ENCODE measurements at places on chromosomes 11 and 22.
A peak's percentile ranks its signal among the peaks of the same experiment; 100 is the strongest.

GRCh38 chr22:32602154-32602553 is 127.5 kb downstream of the FBXO7 start:
- DNase-seq: no peak

DNA sequence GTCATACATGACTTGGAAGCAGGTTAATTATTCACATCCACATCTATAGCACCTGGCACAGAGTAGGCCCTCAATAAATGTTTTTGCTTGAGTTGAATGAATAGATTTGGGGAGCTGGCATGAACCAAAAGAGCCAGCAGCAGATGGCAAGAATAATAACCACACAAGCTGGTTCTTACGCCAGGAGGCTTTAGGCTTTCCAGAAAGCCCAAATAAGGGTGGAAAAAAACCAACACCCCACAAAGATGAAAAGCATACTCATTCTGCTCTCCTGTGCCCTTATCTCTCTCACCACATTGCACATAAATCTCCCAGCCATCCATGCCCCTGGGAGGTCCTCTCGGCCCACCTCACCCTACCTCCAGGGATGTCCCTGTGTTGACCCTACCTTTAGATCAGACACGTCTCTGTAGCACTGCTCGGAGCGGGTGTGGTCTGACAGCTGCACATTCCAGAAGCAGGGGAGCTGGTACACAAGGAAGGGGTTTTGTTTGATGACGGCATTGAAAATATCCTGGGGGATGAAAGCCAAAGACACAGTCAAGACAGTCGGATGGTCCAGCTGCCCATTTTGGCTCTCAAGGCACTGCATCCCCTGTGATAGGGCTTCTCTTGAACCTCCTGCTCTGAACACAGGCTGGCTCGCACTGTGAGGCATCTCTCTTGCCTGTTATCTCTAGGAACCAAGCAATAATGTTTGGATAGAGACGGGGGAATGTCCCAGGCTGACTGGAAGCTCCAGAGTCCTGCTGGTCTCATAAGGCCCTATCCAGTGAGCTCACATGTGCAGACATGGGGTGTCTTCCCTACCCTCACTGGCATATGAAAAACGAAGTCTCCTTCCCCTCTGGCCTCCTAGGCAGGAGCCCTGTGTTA is 323.6 kb upstream of the SYN3 start:
- DNase-seq: no peak

GRCh38 chr11:44621140-44621681 is 55.7 kb downstream of the CD82 start:
- peak; percentile 57 for DNase-seq

GRCh38 chr11:130001461-130002351 is 929 bp downstream of the PRDM10 start:
- DNase-seq: peak; percentile 38

DNA sequence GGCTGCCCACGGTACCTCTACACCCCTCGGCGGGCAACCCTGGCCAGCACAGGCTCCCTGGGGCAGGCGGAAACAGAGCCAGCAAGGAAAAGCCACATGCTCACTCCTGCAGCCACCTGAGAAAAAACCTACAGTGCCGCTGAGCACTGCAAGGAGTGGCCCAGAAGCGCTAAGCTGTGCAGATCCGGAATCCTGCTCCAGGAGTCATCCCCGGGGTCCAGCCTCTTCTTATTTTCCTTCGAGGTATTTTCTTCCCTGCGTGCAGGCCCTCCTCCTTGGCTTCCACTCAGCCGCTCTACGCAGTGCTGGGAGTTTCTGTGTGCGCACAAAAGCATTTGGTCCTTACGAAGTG is 81.0 kb downstream of the TRMU start:
- no peak for DNase-seq

- DNase-seq: no peak
Observed at GRCh38 chr11:102006835-102007566, 40.2 kb upstream of the CFAP300 start.

GRCh38 chr22:48782326-48782725 is 1045.3 kb downstream of the BRD1 start:
- DNase-seq: no peak

DNA sequence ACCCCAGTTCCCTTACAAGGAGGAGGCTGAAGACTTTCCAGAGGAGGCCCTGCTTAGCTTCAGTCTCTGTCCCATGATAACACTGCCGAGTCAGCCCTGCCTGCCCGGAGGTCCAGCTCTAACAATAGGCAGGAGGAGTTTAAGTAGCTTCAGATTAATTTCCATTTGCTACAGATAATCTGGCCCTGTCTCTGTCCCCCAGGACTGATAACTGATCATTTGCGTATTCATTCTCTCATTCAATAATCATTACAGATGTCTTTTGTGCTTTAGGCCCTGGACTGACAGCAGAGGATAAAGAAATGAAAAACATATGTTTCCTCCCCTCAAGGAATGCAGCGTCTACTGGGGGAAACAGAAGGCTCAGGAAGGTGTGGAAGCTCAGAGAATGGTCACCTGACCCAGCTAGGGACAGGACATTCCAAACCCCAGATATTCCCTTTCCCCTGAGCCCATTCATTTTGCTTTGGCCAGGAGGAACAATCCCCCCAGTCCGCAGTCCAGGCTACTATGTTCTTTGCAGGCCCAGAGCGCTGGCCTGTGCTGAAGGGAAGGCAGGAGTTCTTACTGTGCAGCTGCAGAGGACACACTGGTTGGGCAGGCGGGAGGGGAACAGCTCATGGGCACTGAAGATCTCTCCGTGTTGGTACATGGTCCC is 20.8 kb downstream of the CHRDL2 start:
- DNase-seq: no peak

- no peak for DNase-seq
Observed at GRCh38 chr11:126519764-126520734, 164.6 kb downstream of the ST3GAL4 start.

DNA sequence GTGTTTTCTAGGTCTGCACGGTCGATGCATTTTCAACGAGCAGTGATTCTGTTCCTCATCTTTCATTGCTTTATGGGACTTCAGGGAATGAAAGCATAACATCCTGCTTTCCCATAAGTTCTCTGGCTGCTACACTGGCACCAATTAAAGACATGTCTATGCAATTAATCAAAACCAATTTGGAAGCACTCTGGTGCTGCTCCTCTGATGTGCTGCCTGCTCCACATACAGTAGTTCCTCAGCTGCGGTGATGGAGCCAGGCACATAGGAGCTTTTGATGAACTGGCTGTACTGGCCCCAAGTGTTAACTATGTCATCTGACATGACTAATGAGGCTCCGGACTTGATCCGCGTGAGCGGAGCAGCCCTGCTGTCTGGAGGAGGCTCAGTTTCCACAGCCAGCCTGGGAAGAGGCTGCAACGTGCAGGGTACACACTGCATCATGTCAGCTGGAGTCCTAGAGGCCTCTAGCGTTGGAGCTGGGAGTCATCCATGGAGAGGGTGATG is 29.8 kb downstream of the GVQW3 start:
- peak; percentile 29 for DNase-seq

GRCh38 chr11:126104420-126104819 is 41.8 kb upstream of the CDON start:
- DNase-seq: no peak

DNA sequence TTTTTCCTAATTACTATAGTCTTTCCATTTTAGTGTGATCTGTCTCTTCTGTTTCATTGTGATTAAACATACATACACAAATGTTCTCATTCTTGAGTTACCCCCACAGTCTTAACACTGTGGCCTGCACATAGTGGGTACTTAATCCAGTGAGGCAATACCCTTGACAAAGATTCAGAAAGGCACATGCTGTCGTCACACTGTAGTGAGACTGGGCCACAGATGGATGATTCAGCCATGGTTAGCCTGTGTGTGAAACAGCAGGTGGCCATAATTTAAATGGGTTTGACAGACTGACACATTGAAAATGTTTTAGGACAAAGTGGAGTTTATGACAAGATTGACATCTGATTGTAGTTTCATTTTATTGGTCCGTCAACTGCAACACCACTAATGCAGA is 313.1 kb downstream of the C11orf87 start:
- DNase-seq: no peak

- DNase-seq: no peak
Observed at GRCh38 chr11:94884376-94884775, 89.0 kb downstream of the CWC15 start.

- DNase-seq: no peak
Observed at GRCh38 chr11:117471776-117472175, 144.1 kb downstream of the CEP164 start.

DNA sequence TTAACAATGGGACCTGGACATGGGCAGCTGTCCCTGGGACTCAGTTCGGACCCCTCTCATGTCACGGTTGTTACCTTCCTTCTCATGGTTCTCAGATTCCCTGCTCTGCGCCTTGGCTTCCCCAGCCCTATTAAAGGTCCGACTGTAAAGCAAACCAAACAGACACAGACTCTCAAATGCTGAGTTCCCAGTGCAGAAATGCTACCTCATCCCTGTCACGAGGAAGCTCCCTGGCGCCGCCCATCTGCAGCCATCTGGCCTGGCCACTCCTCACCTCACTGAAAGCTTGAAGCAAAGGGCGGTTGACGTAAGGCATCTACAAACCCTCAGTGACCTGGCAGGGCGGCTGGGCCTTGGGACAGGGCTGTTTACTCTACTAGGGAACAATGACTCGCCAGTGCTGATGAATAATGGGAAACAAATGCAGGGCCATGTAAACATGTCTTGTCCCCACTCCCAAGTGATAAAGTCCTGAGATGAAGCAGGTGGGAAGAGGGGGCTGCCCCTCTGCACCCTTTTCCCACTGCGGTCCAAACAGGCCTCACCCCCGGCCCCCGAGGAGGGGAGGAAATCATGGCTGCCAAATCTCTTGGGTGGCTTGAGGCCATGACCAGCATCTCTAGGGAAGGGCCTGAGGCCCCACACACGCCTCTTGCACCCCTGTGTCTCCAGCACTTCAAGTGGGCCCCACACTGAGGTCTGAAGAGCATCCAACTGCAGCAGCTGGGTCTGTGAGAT is 49.3 kb downstream of the SCUBE1 start:
- no peak for DNase-seq

GRCh38 chr11:93542811-93543229 is 371 bp downstream of the SMCO4 start:
- DNase-seq: no peak

DNA sequence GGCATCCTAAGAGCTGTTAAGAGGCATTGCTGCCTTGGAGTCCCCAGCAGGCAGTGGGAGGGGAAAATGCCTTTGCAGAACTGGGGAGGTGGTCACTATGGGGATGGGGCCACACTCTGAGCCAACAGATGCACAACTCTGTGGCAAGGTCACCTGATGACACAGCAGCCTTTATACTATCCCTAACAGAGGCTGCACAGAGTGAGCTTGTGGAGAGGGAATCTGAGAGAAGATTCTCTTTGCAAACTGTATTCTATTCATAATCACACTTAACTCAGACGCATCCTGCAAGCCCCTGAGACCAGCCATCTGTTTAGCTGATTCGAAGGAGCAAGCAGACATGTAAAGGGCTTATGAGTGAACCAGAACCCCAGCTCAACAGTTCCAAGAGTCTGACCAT is 49.0 kb upstream of the TTC12 start:
- no peak for DNase-seq

DNA sequence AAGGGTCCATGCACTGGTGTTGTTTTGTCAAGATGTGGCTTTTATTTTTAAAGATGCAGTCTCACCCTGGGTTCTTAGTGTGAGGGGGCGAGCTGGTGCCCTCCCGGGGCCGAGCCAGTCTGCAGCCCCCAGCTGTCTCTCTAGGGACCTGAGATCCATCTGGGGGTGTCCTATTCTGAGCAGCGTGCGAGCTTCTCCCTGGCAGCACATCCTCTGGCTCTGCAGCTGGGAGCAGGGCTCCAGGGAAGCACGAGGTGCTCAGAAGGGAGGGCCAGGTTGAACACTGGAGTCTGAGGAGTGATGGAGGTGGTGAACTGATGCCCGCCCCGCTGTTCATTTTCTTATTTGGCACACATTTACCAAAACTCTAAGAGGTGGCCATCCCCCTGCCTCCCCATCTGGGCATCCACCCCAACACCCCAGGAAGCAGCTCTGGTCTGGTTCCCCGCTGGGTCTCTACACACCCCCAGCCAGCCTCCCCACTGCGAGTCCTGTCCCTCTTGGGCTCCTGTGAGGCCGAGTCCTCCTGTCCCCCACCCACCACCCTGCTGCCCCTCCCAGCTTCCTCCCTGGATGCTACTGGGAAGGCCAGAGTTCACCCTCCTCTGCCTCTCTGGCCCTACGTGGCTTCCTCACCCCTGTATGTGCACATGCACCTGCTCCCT is 956.4 kb downstream of the BRD1 start:
- no peak for DNase-seq

DNA sequence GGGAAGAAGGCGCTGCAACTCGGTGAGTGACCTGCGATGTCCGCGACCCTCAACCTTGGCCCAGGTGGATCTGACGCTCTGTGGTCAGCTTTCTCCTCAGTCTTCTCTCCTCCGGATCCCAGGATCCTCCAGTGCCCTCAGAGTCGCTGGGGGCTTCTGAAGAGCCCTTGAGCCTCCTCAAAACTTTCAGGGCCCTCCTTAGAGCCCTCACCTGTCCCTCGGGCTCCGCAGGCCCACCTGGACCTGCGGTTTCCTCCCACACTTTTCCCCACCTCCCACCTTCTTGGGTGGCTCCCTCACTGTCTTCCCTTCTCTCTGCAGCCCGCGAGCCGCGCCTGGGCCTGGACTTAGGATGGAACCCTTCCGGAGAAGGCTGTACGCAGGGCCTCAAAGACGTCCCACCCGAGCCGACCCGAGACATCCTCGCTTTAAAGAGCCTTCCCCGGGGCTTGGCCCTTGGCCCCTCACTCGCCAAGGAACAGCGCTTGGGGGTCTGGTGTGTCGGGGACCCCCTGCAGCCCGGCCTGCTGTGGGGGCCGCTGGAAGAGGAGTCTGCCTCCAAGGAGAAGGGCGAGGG is 335 bp downstream of the ZNF408 start:
- no peak for DNase-seq

DNA sequence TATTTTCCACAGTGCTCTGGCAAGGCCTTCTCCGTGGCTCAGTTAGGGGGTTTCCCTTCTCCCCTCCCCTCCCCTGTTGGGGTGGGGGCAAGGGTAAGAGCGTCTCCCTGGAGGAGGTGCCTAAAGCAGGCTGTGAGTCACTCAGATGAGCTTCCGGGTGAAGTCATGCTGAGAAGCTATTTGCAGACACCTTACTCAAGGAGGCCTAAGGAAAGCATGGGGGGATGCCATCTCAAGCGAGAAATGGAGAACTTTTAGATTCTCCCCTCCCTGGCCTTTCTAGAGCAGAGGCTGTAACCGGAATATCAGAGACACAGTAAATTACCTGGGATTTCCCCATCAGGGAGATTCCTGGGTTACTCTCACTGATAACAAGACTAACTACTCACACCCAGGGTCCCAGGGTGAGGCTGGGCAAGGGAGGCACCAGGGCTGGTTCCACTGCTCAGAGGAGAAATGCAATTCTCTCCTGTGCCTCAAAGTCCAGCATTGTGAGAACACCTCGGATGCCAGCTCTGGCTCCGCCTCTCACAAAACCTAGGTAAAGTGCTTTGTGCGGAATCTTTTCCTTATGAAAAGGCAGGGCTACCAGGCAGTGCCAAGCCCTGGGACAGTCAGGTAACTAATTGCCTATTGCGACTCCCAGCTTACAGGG is 123.6 kb downstream of the ABTB2 start:
- DNase-seq: no peak

GRCh38 chr11:45860764-45861510 is 13.7 kb downstream of the CRY2 start:
- no peak for DNase-seq

GRCh38 chr22:47902646-47903180 is 1140.3 kb downstream of the TBC1D22A start:
- DNase-seq: no peak

- no peak for DNase-seq
Observed at GRCh38 chr11:107675902-107676301, 36.0 kb downstream of the SLN start.

- DNase-seq: no peak
Observed at GRCh38 chr11:81219661-81220060, 1514.0 kb downstream of the FAM181B start.

- DNase-seq: no peak
Observed at GRCh38 chr22:49356428-49356827, 471.2 kb downstream of the BRD1 start.
